ENCODE measurements at places on chromosomes 3 and 15.

GRCh38 chr3:24017305-24017704 is 72.2 kb downstream of the NR1D2 start:
- DNase-seq = no peak

- DNase-seq = no peak
These were observed 32.6 kb upstream of the IREB2 start for GRCh38 chr15:78405336-78405924.

GRCh38 chr3:22960105-22960984 is 242.8 kb upstream of the UBE2E2 start:
- DNase-seq = peak; percentile 25

- DNase-seq = no peak
These were observed 31.6 kb upstream of the SLC35G2 start for GRCh38 chr3:136787349-136787748.

DNA sequence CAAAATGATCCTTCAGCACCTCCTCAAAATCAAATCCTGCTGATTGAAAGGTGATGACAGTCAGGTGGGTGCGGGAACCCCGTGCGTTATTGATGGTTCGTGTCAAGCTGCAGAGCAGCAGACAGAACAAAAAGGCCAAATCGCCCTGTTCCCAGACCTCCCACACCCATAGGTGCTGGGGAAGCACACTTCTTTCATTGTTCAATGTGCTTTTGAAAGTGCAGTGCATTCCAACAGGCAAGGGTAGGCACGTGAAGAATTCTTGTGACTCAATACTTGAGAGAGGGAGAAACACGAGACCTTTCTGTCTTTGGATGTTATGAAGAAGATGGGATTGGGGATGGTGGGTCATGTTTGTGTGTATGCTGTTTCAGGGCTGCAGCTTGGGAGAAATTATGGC is 514.0 kb downstream of the MCTP2 start:
- no peak for DNase-seq

DNA sequence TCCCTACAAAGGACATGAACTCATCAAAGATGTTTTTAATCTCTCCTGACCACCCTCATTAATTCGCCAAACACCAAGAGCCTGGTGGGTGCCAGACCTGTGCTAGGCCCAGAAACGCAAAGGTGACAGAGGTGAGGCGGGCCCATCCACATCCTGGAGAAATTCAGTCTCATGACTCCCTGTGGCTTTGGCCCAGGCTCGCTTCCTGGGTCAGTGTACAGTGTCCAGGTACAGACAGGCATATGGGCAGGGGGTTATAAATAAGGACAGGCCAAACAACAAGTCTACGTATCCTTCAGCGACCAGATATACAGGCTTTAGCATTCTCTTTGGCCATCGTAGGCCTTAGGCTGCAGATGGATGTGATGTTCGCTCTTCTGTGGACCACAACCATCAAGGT is 945 bp upstream of the PLA2G4F start:
- DNase-seq = no peak

DNA sequence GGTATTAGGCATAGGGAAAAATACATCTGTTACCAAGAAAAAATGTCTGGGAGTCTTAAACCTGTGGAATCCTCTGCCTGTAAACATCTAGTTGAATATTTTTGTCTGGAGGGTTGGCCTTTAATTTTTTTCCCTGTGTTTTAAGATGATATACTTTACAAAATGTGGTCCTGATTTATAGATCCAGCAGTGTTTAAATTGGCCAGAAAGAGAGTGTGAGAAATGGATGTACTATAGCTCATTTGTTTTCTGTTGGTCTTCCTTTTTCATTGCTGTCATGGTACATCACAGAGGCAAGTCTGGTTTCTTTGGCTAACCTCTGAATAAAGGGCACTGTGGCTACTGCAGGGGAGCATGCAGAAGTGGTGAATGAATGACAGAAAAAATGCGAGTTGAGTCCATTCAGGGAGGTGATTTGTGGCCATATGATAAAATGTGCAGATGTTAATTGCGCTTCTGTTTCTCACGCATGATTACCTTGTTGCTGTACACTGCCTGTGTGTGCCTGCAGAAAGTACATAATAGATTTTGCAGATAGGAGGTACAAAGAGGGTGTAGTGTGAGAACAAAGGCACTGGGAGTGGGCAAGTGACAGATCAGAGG is 150.0 kb downstream of the NFKBIZ start:
- DNase-seq = no peak

DNA sequence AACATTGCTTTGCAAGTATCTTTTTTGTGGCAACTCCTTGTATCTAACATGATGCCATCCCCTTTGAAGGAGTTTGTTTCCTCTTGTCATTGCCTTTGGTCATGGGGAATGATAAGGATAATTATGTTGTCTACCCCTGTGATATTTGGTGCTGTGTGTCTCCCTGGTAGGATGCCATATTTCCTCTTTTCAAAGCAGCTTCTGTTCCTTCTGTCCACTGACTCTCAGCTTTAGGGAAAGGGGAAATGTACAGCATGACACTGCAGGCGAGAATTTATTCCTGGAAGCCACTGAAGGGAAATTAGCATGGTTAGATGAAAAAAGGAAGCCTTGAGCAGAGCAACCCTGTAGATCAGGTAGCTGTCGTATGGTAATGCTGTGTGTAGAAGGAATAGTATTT is 576.7 kb downstream of the CADM2 start:
- no peak for DNase-seq

DNA sequence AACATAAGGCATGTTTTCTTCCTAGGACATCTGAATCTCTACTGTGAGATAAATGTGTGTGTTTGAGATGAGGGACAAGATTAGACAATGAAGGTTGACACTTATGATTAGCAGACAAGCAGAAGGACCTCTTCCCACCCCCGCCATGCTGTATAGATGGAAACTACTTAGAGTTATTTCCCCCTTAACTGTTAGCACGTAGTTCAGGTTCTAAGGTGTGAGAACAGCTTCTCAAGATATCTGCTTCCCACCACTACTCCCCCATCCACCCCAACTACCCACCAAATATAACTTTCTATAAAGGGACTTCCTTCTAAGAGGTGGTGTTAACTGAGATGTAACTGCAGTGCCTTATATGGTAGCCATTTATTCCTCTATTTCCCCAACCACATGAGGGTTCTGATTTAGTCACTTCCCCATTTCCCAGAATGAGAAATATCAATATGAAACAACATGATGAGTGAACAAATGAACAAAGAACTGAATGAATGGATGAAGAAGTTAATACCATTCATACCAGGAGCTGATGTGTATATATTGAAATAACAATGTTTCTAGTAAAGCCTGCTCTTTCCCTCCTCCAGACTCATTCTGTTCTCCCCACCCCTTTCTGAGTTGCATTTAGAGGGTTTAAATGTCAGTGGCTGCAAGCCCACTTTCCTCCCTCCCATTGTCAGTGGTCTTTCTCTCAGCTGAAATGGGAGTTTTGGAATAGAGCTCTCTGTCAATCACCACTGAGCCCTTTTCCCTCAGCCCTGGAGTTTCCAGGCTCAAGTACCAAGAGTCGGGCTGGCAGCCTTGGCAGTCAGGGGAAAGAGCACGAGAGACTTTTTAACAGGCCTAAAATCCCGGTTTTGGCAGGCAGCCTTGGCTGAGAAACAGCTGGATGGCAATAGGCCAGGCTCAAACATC is 7.7 kb upstream of the RFTN1 start:
- DNase-seq = no peak

GRCh38 chr15:43541785-43542184 is 24.4 kb downstream of the MAP1A start:
- DNase-seq = no peak

DNA sequence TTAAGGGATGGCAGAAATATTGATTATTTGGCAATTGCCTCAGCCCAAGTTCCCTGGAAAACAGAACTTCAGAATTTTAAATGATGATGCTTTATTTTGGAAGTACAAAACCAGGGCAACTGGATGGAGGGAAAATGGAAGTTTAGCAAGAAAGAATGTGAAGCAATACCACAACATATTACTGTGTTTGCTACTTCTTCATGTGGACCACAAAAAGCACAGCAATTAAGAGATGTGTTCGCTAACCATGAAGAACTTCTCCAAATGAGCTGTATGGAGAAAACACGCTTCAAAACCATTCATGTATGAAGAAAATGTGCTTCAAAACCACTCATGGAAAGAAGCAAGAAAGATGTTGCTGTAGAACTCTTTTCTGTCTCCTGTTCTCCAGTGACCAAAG is 64.7 kb upstream of the ARL6 start:
- DNase-seq = no peak

- DNase-seq = no peak
These were observed 13.0 kb upstream of the PIGZ start for GRCh38 chr3:196981657-196982056.

DNA sequence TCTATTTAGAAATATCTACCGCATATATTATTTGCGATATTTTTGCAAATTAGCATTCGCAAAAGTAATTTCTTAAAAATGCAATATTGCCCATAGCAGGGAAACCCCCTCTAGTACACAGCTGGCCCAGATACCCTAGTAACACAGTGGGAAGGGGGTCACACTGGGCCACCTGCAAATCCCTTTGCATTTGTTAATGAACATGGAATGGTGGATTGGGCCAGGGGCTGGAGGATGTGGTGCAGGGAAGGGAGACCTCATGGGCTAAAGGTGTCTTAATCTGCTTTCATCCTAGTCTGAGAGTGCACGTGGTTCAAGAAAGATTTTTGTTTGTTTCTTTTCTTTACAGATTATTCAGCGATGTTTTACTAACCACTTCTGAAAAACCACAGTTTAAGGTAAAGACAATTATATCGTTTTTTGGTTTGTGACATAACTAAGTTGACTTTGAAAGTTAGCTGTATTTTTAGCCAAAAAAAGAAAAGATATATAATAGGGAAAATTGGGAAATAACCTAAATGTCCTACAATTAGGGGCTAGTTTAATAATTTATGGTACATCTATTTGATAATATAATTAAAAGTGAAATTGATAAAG is 30.0 kb downstream of the PDHB start:
- no peak for DNase-seq

- DNase-seq = no peak
These were observed 430.4 kb downstream of the TBL1XR1 start for GRCh38 chr3:176766862-176767261.

DNA sequence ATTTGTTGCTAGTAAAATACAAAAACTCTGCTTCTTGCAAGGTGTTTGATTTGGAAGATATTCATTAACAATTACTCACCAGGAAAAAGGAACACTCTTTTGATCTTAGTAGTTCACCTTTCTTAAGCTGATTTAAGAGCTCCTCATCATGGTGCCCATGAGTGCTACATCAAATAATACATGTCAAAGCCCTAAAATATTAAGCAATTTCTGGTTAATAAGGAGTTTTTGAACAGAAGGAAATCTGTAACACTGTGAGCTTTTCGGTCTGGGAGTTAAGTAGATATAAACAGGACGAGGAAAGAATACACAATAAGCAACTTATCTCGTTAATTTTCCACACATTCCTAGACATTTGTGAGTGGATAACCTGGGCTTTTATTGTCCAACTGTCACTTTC is 83.9 kb upstream of the DCBLD2 start:
- no peak for DNase-seq

- no peak for DNase-seq
These were observed 16.1 kb downstream of the BDH1 start for GRCh38 chr3:197539651-197540051.

DNA sequence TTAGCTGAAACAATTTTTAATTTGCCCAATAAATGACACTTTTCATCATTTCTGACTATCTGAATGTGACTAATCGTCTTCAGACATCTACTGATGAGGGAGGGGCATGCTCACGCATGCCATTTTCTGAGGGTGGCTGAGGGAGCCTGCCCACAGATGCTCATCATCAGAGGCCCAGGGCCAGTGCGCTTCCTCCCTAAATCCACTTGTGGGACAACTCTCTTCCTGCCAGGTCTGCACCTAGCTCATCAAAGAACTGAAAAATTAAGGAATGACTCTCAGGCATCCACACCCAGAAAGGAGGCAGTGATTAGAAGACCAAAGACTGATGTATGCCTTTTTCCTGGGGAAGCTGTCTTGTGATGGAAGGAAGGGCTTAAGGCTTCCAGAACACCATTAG is 22.8 kb downstream of the RTP3 start:
- no peak for DNase-seq

- DNase-seq = no peak
These were observed 86.1 kb downstream of the TM4SF4 start for GRCh38 chr3:149560617-149561016.

DNA sequence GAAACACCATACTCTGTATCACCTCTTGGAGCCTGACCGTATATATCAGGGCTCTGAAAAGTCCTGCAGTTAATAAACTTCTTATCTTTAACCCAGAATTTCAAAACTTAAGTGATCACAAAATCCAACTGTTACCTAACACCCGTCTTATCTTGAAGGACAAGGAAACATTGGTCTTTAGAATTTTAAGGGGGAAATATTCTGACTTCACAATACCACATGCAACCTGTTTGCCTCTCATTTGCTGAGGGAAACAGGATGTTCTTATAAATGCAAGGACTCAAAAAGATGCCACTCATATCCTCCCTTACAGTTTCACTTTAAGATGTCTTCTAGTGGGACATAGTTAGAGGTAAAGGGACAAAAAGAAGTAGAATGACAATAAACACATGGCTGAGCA is 67.9 kb downstream of the CRTC3 start:
- DNase-seq = no peak

DNA sequence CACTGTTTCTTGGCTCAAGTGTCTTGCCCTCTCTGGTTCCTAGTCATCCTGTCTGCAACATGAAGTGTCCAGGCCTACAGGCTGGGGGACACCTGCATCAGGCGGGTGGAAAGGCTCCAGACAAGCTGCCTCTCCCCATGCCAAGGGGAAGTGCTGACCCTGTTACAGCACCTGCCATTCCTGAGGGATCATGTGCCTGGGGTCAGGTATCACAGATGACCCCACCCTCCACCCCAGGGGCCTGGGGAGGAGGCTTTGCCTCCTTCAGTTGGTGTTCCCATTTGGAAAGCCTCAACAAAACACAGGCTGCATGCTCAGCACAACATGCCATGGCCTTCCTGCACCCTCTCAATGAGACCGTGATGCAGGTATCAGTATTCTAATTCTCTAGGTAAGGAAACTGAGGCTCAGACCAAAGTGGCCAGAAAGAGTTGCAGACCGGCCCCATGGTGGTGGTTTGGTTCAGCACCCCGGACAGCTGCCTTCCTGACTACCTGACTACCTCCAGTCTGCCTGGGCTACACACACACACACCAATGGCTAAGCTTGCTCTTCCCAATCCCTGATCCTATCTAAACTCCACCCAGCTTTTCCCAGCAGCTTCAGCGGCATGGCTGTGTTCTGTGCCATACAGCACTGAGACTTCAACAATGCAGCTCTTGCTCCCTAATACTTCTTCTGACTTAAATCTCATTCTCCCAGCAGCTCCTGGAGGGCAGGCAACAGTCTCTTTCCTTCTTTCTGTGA is 69.7 kb upstream of the LINGO1 start:
- DNase-seq = peak; percentile 86

GRCh38 chr3:139521816-139522215 is 17.7 kb downstream of the RBP1 start:
- DNase-seq = no peak

- DNase-seq = no peak
These were observed 12.7 kb upstream of the RFC4 start for GRCh38 chr3:186818956-186819355.

GRCh38 chr15:82714016-82714415 is 4.3 kb upstream of the AP3B2 start:
- DNase-seq = no peak
